Globus pallidus (tissue), 1 donor: ENCODE measurements at places on chromosomes 2 and 18.

DNA sequence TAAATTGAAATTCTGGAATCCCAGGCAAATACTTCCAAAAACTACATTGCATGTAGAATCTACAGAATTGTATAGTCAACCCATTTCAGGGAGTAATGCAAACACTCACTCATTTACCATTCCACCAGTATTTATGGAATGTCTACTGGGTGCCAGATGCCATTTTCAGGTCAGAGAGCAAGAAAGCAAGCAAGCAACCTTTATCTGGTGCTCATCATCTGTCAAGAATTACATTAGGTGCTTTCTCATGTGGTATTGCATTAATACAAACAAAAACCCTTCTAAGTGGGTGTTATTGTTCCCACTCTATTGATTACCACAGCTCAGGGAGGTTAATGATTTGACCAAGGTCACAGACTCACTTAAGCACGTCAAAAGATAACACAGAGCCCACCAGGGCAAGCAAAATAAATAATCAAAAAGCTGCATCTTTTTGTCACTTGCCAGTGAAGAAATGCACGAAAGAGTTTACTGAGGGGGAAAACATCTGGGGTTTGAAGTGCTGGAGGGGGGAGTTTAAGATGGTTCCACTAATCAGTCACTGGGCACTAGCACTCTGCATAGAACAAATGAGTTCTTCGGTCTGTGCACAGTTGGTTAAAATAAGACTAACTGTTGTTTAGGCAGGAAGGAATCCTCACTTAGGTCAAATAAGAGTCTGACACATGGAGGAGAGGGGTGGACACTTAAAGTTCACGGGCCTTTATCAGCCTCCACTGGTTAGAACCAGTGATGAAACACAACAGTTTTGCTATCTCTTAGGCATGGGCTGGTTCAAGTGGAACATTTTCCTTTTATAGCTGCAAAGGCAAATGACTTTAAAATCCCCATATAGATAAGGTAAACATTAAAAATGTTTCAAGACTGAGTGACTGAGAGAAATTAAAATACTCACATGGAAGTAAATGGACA is 208.8 kb downstream of the CDH2 start:
- DNase-seq = no peak

DNA sequence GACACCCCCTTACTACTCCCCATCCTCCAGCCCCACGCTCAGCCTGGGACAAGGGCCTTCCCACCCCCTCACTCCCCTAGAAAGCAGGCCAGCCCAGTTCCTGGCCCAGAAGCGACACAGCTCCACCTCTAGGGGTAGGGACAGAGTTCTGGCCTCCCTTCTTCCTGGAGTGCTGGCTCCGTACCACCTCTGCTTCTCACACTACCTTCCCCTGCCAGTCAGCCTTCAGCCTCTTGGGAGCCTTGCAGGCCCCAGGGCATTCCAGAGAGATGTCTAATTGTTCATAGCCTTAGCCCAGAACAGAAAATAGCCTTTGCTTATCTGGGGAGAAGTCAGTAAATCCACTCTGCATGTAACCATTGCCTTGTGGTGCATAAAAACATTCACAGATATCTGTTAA is 13.1 kb upstream of the CATIP start:
- no peak for DNase-seq

- no peak for DNase-seq
Observed at GRCh38 chr2:85846411-85846810, 42.4 kb downstream of the ST3GAL5 start.

DNA sequence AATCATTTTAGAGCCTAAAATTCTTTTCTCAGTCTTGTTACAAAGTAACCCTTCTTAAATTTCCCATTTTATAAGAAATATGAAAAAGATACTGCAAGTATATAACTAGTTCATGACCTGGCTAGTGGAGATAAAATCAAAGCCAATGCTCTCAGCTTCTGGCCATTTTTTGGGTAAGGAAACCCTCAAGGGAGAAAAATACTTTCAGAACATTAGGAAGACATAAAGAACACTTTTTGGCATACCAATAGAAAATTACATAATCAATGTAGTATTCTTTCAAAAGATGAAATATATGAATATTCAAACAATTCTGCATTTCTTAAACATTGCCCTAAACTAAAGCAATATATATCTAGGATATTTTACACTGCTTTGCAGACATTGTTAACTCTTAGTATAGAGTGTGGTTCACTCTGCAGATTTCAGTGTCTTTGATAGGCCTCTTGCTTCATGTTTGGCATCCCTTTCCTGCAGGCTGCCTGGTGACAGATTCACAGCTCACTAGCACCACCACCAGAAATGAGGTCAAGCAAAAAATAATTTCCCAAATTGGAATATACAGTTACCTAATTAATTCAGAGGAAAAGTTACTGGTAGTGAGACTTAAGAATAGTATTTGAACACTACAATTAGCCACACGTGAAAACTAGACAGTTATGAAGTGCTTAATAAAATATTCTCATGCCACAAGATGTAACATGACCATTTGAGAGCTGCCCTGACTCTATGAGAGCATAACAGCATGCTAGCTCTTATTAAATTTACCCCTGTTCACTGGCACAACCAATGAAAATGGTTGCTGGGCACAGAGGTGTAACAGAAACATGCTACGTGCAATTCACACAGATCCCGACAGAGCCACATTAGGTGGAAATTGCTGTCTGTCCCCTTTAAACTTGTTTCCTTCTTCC is 36.0 kb downstream of the PAIP2B start:
- peak; percentile 23 for DNase-seq

DNA sequence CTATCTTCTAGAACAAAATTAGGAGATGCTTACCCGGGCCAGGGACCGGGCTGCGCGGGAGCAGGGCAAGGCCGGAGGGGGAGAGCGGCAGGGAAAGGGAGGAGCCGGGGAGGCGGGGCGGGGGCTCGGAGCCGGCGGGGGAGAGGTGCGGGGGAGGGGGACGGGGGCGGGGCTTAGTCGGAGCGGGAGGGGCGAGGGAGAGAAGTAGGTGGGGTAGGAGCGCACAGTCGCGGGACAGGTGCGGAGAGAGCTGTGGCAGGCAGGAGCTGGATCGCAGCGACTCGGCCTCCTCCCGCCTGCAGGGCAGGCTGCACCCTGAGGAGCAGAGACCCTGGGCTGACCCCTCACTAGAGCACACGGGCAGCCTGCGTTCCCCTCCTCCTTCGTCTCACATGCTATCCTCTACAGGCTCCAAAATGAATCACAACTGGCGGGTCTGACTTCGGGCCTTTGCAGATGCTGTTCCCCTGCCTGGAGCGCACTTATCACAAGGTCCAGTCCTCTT is 290.3 kb downstream of the CELF4 start:
- no peak for DNase-seq

GRCh38 chr2:109516445-109517117 is 97.2 kb downstream of the SEPTIN10 start:
- DNase-seq = no peak

DNA sequence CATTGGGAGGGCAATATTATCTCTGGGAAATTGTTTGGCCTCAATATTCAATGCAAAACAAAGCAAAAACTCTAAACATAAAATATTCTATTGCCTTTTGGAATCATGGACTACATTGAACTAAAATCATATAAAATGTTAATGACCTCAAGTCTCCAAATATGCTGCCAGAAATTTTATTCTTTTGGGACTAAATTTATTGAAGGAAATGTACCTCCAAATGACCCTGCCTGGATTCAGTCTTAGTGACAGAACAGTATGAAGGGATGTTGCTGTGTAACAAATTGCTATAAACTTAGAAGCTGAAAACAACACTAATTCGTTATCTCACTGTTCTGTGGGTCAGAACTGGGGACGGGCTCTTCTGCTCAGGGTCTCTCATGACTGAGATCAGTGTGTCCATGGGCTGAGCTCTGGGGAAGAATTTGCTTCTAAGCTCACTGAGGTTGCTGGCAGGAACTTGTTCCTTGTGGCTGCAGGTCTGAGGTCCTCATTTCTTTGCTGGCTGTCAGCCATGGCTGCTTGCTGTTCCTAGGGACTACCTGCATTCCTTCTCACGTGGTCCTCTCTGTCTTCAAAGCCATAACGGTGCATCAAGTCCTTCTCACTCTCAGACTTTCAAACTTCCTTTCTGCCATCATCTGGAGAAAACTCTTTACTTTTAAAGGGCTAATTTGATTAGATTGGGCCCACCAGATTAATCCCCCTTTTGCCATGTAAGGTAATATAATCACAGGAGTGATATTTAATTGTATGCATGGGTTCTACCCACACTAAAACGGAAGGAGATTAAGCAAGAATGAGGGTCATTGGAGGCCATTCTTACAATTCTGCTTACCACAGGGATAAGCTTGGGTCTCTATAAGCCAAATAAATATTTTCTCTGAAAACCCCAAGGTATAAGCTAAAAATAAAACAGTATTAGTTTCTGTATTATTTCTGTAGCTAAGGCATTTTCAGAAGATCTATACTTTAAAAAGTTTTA is 149.0 kb downstream of the ADCYAP1 start:
- no peak for DNase-seq

GRCh38 chr18:30465096-30465495 is 577.4 kb downstream of the DSC3 start:
- peak; percentile 55 for DNase-seq

- DNase-seq = no peak
Observed at GRCh38 chr18:44474067-44474411, 206.6 kb upstream of the SETBP1 start.

- DNase-seq = no peak
Observed at GRCh38 chr2:235006986-235007385, 55.2 kb downstream of the SH3BP4 start.

- DNase-seq = no peak
Observed at GRCh38 chr18:57890266-57890665, 87.2 kb upstream of the ATP8B1 start.

DNA sequence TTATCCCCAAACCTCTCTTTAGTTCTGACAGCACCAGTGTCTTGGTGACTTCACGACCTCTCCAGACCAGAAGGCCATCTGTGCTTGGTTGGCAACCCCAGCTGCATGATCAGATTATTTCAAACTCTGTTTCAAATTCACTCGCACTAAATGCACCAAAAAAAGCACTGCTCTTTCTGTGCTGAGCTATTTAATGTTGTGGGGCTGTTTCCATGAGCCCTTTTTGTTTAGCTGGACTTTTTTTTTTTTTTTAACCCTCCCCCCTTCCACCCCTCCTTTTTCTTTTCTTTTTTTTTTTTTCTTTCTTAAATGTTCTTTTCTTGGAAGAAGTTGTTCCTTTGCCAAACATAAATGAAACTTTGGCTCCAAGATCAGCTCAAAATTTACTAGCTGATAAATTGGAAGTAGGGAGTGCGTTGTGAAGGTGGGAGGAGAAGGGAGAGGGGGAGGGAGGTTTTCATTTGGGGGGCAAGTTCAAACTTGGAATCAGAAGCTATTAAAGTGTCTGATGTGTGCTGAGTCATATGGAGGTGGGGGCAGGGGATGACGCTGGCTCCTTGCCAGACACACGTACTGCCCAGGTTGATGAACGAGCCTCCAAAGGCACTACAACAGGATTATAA is 543.0 kb upstream of the TNP1 start:
- DNase-seq = no peak

GRCh38 chr18:21669736-21670285 is 34.8 kb downstream of the ABHD3 start:
- no peak for DNase-seq
